ENCODE measurements at places on chromosomes 11 and 22.

DNA sequence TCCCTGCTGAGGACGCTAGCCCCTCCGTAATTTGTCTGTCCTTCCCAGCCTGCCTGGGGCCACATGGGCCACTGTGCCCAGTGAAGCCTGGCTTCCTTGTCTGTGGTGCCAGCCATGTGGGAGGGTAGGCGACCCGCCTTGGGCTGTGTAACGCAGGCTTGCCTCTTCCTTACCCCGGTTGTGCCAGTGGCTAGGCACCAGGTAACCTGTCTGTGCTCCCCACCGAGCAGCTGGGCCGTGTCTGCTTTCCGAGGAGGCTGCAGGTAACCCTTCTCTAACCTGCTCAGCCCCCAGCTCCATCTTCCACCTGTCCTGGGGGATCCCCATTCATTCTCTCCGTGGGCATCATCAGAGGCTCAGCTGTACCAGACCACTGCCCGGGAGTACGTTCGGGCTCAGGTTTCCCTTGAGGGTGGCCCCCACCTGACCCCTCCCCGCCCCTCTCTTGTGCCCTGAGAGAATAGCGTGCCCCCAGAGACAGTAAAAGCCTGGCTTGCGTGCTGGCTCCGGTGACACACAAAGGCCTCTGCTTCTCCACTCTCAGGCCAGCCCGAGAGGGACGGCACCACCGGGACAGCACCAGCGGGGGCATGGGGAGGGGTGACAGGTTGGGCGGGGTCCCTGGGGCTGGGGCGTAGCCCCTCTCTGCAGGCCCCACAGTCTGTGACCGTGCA lies 79.1 kb downstream of the CDKN1C start:
- DNase-seq, result no peak

DNA sequence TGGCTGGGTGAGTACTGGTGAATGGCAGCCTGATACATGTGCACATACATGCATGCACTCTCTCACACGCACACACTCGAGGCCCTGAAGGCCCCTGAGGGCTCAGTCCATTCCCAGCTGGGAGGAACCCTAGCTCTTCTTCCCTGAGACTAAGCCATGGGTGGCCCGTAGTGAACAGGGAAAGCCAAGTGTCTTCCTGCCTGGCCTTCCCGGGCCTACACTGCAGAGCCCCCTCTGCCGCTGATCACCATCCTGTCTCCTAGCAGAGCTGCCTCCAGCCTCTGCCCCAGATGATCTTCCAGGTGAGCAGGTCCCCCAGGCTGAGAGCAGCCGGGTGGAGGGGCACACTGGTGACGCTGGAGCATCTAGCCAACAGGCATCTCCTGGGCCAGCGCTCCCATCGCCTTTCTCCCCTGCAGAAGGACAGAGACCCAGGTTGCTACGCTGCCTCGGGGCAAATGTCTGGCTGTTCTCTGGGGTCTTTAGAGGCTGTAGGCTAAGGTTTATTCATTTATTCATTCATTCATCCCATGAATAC lies 57.3 kb downstream of the CD82 start:
- no peak for DNase-seq

GRCh38 chr22:20393705-20394476 lies at the start of gene ZNF74:
Gene ZNF74, plus strand, starts transcription at chr22:20394151. Its CDS starts 478 bp downstream, at chr22:20394629.
- peak; percentile 69 for DNase-seq

GRCh38 chr11:92300876-92301275 lies 76.3 kb downstream of the FAT3 start:
- DNase-seq, result no peak

DNA sequence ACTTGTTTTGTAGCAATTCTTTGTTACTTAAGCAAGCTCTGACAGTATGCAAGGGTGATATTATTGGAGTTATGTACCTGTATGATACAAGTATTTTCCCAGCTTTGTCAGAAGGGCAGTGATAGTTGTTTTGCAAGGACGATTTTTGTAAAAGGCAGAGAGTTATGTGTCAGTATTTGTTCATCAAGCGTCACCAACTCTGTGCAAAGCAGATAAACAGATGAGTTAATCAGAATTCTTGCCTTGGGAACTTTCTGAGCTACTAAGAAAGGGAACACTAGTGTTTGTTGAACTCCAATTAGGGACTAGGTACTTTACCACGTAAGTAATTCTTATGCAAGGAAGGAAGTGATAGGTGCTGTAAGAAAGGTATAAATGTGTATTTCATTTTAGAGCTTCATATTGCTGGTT lies 1.4 kb downstream of the USP47 start:
- DNase-seq, result no peak

DNA sequence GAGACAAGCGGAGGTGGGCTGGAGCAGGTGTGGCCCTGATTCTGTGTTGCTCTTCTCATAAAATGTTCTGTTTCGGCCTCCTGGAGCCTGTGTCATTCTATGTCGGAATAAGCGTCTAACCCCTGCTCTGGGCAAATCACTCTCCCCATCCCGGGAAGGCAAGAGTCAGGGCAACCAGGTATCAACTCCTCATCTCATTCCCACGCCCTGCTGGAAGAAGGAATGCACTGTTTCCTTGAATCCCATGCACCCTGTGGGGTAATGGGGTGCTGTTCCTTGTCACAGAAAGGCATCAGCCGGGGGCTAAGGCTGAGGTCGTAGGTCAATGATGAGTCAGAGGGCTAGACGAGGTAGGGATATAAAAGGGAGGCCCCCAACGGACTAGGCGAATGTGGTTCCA lies 2.6 kb downstream of the FAM180B start:
- no peak for DNase-seq

DNA sequence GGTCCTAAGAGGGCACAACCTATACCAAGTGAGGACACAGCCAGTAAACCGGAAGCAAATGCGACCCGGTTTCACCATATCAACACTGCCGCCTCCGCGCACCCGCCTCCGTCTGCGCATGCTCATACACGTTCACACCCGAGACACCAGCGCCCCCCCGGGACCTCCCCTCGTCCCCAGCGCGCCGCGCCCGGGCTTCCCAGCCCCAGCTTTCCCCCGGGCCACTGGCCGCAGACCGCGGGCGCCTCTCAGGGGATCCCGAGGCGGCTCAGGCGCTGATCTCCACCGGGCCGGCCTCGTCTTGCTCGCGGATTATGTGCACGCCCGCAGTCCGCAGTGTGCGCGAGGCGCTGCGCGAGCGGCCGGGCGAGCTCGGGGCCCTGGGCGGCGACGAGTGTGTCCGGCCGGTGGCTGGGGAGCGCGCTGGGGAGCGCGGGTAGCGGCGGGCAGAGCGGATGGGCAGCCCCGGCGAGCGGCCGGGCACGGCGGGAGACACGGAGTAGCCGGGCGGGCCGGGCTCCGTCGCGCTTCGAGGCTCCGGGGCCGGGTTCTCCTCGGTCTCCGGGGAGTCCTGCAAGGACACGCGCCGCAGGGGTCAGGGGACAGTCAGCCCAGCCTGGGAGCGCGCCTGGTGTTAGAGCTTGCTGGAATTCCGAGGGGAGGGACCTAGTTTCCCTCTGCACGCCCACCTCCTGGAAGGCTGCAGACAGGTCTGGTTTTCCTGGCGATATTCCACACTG lies 2.0 kb downstream of the HEPN1 start:
- peak; percentile 52 for DNase-seq

DNA sequence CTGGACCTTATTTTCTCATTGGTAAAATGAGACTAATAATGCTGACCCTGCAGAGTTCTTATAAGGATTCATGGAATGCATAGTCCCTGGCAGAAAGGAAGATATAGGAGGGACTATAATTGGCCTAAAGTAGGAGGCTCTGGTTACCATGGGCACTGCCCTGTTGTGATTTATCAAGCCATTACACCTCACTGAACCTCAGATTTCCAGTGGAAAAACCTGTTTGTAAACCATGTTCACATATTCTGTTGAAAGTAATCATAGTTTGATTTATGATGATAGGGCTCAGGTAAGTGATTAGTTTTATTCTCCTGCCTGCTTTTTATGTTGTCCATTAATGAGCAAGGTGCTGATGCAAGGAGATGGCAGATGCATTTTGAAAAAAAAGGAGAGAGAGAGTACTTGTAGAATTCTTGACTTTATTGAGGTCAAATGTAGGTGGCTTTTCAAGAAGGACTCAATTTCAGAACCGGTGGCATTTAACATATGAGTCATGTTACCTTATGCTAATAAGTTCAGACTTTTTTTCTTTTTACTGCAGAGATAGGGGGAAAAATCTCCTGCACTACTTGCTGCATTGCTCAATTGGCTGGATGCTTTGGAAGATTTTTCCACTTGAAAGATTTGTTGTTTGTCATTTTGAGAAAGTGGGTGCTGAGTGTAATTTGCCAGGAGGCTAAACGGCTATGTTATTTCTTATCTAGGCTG lies 14.6 kb downstream of the NF2 start:
- no peak for DNase-seq

DNA sequence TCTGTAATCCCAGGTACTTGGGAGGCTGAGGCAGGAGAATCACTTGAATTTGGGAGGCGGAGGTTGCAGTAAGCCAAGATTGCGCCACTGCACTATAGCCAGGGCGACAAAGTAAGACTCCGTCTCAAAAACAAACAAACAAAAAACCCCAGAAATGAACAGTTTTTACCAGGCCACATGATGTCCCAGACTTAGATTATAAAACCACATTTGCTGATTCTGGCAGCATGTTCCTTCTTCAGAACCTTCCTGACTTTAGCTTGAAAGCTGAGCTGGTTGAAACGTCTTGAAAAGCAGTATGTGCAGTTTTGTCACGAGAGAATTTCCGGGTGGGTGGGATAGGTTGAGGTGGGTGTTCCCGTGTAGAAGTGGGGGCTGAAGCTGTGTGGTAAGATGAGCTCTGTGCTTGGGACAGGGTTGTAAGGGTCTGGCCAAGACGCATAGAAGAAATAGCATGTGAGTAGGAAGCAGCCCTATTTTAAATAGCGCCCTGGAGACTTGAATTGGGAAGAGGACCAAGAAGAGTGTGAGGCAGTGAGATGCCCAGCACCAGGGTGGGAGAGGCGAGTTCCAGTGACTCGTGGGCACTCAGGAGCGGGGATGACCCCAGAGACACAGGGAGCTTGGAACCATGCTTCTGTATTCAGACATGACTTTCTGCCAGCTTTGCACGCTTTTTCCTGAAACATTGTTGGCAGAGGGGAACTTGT lies 7.6 kb downstream of the AP2A2 start:
- no peak for DNase-seq

Measured in stimulated activated CD4-positive, alpha-beta T cell treated with anti-CD3 and anti-CD28 coated beads, TNF-alpha, amount 100 ng/mL, for 24 hours (primary cell).